ENCODE measurements at places on chromosomes 1 and 21.

DNA sequence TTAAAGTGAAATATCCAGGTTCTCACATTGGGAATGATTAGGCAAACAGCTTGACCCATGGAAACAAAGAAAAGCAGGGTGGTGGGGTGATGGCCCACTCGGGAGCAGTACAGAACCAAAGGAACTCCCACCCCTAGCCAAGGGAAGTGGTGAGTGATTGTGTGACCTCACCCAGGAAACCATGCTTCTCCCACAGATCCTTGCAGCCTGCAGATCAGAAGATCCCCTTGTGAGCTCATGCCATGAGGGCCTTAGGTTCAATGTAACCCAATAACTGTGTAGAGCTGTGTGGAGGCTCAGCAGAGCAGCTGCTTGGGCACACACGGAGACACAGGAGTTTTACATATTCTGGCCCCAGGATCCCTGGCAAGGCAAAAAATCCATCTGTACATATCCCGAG lies 311.8 kb upstream of the DPYD start:
- DNase-seq = no peak

- peak; percentile 56 for DNase-seq
Measured at GRCh38 chr1:28144203-28145135, 32.0 kb downstream of the PTAFR start.

GRCh38 chr1:58443986-58444868 lies 102.3 kb downstream of the OMA1 start:
- DNase-seq = no peak

GRCh38 chr1:72997041-72997440 lies 714.7 kb upstream of the NEGR1 start:
- no peak for DNase-seq

DNA sequence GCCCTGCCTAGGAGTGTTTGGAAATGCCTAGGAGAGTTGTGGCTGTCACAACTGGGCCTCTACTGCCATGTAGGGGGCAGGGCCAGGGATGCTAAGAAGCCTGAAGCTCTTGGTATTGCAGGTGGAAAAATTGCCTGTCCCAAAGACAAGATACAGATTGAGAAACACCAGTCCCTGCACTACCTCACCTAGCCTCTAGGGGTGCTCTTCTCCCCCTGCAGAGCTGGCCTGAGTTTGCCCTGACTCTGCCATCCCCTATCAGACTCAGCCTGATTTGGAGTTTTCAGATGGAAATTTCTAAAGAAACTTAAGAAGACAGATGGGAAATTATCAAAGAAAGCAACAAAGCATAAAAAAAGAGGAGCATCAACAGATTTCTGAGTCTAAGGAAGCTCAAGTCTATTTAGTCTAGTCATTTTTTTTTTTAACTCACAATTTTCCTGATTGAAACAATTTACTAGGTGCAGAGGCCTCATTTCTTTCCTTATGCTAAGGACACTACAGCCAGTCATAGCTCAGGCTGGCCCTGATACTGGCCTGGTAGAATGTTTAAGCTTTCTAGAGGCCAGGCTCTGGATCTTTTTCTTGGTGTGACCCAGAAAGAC lies 61.4 kb upstream of the LRRN2 start:
- DNase-seq = peak; percentile 56

DNA sequence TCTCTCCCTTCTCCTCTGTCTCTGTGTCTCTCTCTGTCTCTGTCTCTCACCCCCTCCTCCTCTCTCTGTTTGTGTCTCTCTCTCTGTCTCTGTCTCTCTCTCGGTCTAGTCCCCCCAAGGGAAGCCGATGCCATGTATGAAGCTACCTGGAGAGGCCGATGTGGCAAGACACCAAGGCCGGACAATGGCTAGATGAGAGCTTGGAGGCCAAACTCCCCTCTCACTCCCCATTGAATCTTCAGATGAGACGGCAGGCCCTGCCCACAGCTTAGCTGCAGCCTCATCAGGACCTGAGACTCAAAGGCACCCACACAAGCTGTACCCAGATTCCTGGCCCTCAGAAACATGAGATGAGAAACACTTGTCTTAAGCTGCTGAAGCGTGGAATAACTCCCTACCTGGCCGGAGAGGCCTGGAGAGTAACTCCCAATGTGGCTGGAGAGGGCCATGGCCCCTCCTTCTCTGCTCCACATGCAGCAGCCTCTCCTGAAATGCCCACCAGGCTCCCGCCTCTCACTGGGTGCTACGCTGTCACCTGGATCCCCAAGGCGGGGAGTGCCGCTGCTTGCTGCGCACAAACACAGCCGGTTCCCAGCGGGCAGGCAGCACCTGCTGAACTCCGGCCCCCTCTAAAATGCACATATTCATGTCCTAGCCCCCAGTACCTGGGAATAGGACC lies 7.8 kb upstream of the ACTRT2 start:
- DNase-seq = no peak

GRCh38 chr1:3078430-3078861 lies 9.4 kb downstream of the PRDM16 start:
- DNase-seq = no peak

DNA sequence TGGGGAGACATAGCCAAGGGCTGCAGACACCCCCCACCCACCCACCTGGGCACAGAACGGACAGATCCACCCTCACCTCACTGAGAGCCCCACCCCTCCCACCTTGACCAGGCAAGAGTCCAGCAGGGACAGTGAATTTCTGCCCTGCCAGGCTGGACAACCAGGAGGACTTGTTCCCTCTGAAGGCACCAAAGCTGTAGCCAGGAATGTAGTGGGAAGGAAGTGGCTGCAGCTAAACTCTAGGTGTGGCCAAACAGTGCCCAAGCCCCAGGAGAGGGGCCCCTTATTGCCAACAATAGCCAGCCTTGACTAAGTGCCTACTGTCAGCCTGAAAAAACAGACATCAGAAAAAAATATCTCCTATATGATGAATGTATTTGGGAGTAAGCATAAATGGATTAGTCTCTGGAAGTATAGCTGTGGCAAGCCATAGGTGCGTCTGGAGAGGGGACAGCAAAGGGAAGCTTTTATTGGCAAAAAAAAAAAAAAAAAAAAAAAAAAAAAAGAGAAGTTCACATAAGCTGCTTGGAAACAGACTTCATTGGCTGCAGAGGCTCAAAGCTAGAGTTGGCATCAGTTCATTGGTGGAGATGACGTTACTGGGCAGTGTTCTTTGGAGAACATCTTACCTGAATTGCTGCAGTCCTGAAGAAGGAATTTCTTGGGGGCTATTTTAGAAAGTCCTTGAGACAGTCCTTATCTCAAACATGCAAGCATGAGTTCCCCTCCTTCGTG lies 64.1 kb upstream of the TMEM51 start:
- no peak for DNase-seq

- no peak for DNase-seq
Measured at GRCh38 chr1:90821788-90822359, 104.8 kb upstream of the BARHL2 start.

DNA sequence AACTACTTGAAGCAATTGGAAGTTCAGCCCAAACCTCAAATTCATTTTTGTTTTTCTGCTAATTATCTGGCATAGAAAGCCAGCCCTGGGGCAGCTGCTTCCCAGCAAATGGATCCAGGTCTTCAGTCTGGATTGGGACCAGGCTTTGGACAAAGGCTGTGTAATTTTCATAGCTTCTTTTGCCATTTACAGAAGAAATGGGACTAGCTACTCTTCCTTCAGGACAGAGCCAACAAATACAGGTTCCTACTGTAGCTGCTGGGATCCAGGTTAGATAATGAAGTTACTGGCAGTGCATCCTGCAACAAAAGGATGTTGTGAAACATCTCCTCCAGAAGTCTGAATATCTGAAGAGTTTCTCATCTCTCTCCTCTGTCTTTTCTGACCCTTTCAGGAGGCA lies 171.5 kb upstream of the CAMK1G start:
- peak; percentile 59 for DNase-seq

GRCh38 chr1:13901597-13901996 lies 201.6 kb downstream of the PRDM2 start:
- DNase-seq = no peak

GRCh38 chr1:156126630-156127534 lies 12.4 kb downstream of the LMNA start:
- peak; percentile 90 for DNase-seq

- DNase-seq = no peak
Measured at GRCh38 chr1:214747050-214747635, 144.1 kb downstream of the CENPF start.

DNA sequence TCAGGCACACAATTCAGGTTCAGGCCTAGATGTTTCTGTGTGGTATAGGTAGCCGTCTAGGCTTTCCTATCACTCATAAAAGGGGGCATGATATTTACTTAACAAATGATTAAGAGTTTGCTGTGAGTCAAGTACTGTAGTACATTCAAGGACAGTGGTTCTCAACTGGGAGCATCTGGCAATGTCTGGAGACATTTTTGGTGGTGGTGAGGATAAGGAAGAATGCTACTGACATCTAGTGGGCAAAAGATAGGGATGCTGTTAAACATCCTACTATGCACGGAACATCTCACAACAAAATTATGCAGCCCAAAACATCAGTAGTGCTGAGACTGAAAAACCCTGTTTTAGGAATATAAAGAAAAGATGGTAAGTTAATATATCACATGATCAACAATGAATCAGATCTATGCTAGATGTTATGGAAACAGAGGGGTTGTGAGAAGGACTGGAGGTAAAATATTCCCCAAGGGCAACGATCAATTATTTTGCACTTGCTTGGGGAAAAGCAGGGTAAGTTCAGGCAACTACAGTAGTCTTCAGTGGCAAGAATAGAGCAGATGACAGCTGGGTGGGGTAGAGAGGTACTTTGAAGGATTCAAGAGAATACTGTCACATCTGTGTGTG lies 4.9 kb downstream of the DNTTIP2 start:
- peak; percentile 57 for DNase-seq

DNA sequence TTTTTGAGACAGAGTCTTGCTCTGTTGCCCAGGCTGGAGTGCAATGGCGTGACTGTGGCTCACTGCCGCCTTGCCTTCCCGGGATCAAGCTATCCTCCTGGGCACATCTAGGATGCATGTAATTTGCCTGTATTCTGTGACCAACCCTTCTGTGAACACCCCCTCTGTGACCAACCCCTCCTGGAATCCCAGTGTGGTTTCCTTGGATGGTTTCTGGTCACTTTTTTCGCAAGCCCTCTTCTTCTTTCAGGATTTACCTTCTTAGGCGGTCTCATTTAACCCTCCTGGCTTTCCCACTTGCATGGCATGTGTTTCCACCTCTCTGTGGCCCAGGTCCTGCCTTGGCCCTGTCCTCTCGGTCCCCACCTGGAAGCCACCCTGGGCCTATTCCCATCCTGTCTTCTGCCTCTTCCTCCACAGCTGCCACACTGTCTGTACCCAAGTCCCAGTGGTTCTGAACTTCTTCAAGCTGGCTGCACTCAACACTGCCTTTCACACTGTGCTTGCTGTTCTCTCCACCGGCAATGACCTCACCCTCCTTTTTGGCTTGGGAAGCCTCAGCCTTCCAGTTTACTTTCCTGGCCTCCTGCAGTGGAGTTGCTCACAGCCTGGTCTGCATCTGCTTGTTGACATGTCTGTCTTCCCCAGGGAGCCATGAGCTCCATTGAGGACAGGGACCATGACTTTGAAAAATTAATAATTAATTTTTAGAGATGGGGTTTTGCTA lies 57.0 kb downstream of the DISC1 start:
- DNase-seq = no peak

- no peak for DNase-seq
Measured at GRCh38 chr1:189513091-189513490, 964.6 kb downstream of the BRINP3 start.

GRCh38 chr1:216531263-216532239 lies 108.3 kb upstream of the USH2A start:
- peak; percentile 34 for DNase-seq

DNA sequence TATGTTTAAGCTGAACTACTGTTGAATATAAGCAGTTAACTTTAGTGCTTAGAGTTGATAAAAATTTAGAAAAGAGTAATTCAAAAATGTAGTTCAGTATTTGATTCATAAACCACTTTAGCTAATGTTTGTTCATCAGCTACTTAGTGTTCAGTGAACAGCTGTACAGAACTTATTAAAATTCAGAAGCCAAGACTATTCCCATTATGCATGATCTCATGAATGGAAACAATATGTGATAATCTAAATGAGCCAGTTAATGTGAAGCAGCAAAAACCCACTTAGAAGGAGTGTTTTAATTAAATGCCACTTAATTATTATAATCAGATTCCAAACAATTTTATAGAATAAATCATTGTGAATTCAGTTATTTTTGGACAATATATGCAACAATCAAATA lies 92.9 kb upstream of the NEGR1 start:
- no peak for DNase-seq

DNA sequence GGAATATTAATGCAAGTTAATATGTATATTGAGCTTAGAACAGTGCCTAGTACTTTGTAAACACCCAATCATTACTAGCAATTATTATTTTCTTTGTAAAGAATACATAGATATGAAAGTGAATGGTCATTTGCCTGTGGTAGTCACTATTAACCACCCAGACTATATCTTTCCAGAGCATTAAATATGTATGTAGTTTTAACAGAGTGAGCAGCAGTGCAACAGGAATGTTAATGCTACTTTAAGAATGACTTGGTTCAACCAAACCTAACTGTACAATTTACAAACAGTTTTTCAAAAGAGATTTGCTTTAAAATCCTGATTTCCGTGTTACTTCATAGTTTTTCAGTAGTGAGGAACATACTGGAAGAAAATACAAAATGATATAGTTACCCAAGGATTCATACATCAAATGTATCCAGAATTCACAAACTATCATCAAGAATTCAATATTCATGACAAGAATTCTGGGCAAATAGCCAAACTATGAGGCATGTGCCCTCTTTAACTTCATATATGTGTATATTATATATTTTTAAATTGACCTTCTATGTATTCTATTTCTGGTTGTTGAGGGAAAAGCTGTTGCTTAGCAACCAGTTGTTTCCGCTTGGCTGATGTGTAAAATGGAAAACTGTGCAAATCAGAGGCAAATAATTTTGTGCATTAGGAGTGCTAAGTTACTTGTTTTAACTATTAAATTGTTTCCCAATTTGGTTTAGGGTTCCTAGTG lies 34.9 kb upstream of the IVNS1ABP start:
- peak; percentile 21 for DNase-seq

DNA sequence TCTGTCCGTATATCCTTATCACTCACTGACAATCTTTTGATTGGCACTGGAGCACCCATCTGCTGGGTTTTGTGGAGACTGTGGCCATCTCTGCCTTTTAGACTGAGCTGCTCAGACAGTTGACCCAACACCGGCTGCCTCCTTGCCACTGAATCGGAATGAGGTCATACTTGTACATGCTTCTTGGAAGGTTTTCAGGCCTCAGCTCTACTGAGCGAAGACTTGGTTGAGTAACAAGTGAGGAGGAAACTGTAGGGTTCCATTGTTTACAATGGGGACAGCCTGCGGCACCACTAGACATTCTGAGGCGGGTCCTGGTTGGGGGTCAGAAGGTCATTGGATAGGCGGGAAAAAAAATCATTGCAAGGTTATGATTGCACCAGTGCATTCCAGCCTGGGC lies 320.3 kb downstream of the KIF26B start:
- DNase-seq = peak; percentile 48

GRCh38 chr1:3688356-3689137 lies 36.2 kb downstream of the TP73 start:
- peak; percentile 35 for DNase-seq

- no peak for DNase-seq
Measured at GRCh38 chr21:39663066-39663465, 50.3 kb downstream of the B3GALT5 start.

All from fibroblast of the aortic adventitia (primary cell).